ENCODE measurements at places on chromosomes 6 and 20. TPM values are rescaled to one million over a fixed set of nuclear protein-coding genes. Genes with fewer than 3 reads are reported as not detected.
A peak's percentile ranks its signal among the peaks of the same experiment; 100 is the strongest.

- no peaks in the 10 kb centered on the region for H3K27me3 ChIP-seq
- no peaks in the 10 kb centered on the region for H3K4me1 ChIP-seq
Observed at GRCh38 chr6:47792216-47792733, 10.4 kb downstream of the OPN5 start.

- H3K27ac ChIP-seq, result no peak overlapping the region
- H3K4me3 ChIP-seq, result no peak overlapping the region
- no peaks in the 10 kb centered on the region for H3K36me3 ChIP-seq
- no peaks in the 10 kb centered on the region for H3K27me3 ChIP-seq
Observed at GRCh38 chr20:36569847-36570429, 3.5 kb upstream of the TGIF2 start.

DNA sequence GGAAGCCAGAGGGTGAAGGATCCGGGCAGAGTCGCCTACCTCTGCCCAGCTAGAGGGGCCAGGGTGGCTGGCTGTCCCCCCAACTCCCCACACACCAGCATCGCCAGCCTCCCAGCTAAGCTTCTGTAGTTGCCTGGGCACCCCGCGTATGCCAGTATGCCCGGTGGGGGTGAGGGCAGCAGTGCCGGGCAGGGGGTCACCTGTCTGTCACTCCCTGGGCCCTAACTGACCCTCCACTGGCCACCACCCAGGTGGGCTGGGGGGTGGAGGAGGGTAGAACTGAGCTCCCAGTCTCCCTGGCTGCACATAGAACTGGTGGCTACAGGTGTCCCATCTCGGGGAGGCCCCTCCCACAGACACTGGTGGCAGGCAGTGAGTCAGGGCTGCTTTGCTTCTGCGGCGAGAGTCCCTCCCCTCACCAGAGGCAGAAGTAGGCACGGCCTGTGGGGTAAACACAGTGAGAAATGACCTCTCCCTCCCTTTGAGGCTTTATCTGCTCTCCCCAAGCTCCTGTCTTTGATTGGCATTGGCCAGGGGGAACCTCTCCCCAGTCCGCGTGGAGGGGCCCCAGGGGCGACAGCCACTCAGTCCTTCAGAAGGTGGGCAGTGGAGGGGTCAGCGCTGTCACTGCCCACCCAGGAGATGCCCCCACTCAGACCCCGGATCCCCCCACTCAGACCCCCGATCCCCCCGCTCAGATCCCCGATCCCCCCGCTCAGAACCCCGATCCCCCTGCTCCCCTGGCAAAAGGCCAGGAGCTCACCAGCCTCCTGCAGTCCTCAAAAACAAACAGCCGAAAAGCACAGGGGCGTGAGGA lies 2.5 kb downstream of the NTSR1 start:
- no peaks in the 10 kb centered on the region for H3K27me3 ChIP-seq
- no peaks in the 10 kb centered on the region for H3K4me1 ChIP-seq
- H3K4me3 ChIP-seq, result no peak overlapping the region
- H3K27ac ChIP-seq, result no peak overlapping the region
- DNase-seq, result no peak

DNA sequence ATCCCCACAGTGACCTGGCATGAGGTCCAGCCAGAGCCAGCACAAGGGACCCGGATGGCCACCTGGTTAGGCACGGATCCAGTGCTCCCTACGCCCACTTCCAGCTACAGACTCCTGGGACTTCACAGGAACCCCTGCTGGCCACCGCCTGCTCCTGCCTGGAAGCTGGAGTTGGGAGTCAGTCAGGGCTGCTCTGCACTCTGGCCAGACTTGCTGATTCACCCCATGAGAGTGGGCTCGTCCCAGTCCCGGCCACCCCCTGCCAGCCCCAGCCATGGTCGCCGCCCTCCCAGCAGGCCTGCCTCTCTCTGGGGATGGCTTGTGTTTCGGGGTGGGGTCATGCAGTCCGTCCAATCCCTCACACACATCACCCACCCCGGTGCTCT lies 125.8 kb downstream of the DLL1 start:
- peak; percentile 90 for DNase-seq
- H3K4me3 ChIP-seq, result no peak overlapping the region
- H3K27me3 ChIP-seq, result no peaks in the 10 kb centered on the region
- H3K4me1 ChIP-seq, result no peaks in the 10 kb centered on the region

GRCh38 chr6:84449220-84449619 lies 221.8 kb upstream of the CEP162 start:
- no peaks in the 10 kb centered on the region for H3K4me1 ChIP-seq
- no peaks in the 10 kb centered on the region for H3K27me3 ChIP-seq
- no peak overlapping the region for H3K27ac ChIP-seq
- no peaks in the 10 kb centered on the region for H3K36me3 ChIP-seq

GUCA1A gene
- total RNA-seq, result not detected

GRCh38 chr20:60055740-60056139 lies 97.5 kb downstream of the CDH26 start:
- DNase-seq, result peak; percentile 76
- H3K4me1 ChIP-seq, result no peaks in the 10 kb centered on the region
- H3K27me3 ChIP-seq, result no peaks in the 10 kb centered on the region
- H3K4me3 ChIP-seq, result no peak overlapping the region

FAM184A gene
- total RNA-seq, result 4.8 TPM

DNA sequence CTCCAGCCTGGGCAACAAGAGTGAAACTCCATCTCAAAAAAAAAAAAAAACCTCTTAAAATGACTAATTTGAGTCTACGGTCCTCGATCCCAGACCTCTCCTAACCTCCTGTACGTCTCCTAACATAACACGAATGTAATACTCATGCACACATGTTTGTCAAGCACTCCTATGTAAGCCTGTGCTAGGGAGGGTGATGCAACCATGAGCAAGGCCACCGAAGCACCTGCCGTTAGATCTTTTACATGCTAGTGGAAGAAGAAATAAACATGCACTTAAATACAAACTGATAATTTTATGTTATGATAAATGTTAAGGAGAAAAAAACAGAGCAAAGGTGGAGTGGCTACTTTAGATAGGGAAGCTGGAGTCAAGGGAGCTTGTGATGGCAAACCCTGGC lies 72.3 kb upstream of the BEND3 start:
- H3K27me3 ChIP-seq, result no peaks in the 10 kb centered on the region
- H3K27ac ChIP-seq, result no peak overlapping the region
- DNase-seq, result no peak
- H3K36me3 ChIP-seq, result no peaks in the 10 kb centered on the region

GRCh38 chr6:41182069-41183034 lies 18.6 kb downstream of the TREML2 start:
- H3K4me3 ChIP-seq, result no peak overlapping the region
- H3K27ac ChIP-seq, result no peak overlapping the region
- DNase-seq, result peak; percentile 61
- H3K36me3 ChIP-seq, result no peaks in the 10 kb centered on the region

GRCh38 chr20:53829724-53830521 lies 236.3 kb upstream of the ZNF217 start:
- peak overlapping the region; percentile 67 for H3K4me3 ChIP-seq
- peak overlapping the region; percentile 76 for H3K27ac ChIP-seq
- no peaks in the 10 kb centered on the region for H3K27me3 ChIP-seq
- H3K4me1 ChIP-seq, result peaks cover 4% of the 10 kb centered on the region
- no peak for DNase-seq

GTSF1L gene
- not detected for total RNA-seq

- no peaks in the 10 kb centered on the region for H3K36me3 ChIP-seq
- H3K4me1 ChIP-seq, result no peaks in the 10 kb centered on the region
- H3K27me3 ChIP-seq, result no peaks in the 10 kb centered on the region
- DNase-seq, result no peak
- H3K4me3 ChIP-seq, result no peak overlapping the region
- no peak overlapping the region for H3K27ac ChIP-seq
Observed at GRCh38 chr6:2993755-2994317, 5.9 kb upstream of the NQO2 start.

MYB gene
- not detected for total RNA-seq

- H3K4me1 ChIP-seq, result peaks cover 5% of the 10 kb centered on the region
- no peaks in the 10 kb centered on the region for H3K27me3 ChIP-seq
- no peak overlapping the region for H3K4me3 ChIP-seq
Observed at GRCh38 chr6:53808302-53808881, 13.6 kb downstream of the LRRC1 start.

MTO1 gene
- total RNA-seq, result 21.9 TPM

TRIM31 gene
- not detected for total RNA-seq

GRCh38 chr20:24657196-24657595 lies 187.8 kb downstream of the SYNDIG1 start:
- H3K4me3 ChIP-seq, result no peak overlapping the region
- DNase-seq, result peak; percentile 70
- no peaks in the 10 kb centered on the region for H3K27me3 ChIP-seq
- no peaks in the 10 kb centered on the region for H3K4me1 ChIP-seq
- H3K27ac ChIP-seq, result no peak overlapping the region

GRCh38 chr20:60446267-60447111 lies 488.3 kb downstream of the CDH26 start:
- H3K4me1 ChIP-seq, result no peaks in the 10 kb centered on the region
- H3K36me3 ChIP-seq, result no peaks in the 10 kb centered on the region
- no peaks in the 10 kb centered on the region for H3K27me3 ChIP-seq
- no peak overlapping the region for H3K4me3 ChIP-seq
- DNase-seq, result no peak

- no peaks in the 10 kb centered on the region for H3K4me1 ChIP-seq
- H3K36me3 ChIP-seq, result no peaks in the 10 kb centered on the region
- H3K27ac ChIP-seq, result no peak overlapping the region
Observed at GRCh38 chr20:4150070-4150441, 134.7 kb upstream of the RNF24 start.

ADGRB3 gene
- total RNA-seq, result 6.1 TPM

- no peaks in the 10 kb centered on the region for H3K27me3 ChIP-seq
- H3K4me3 ChIP-seq, result no peak overlapping the region
- H3K4me1 ChIP-seq, result no peaks in the 10 kb centered on the region
- H3K36me3 ChIP-seq, result peaks cover 5% of the 10 kb centered on the region
- H3K27ac ChIP-seq, result no peak overlapping the region
- no peak for DNase-seq
Observed at GRCh38 chr6:32983493-32983848, 15.1 kb downstream of the BRD2 start.

DNA sequence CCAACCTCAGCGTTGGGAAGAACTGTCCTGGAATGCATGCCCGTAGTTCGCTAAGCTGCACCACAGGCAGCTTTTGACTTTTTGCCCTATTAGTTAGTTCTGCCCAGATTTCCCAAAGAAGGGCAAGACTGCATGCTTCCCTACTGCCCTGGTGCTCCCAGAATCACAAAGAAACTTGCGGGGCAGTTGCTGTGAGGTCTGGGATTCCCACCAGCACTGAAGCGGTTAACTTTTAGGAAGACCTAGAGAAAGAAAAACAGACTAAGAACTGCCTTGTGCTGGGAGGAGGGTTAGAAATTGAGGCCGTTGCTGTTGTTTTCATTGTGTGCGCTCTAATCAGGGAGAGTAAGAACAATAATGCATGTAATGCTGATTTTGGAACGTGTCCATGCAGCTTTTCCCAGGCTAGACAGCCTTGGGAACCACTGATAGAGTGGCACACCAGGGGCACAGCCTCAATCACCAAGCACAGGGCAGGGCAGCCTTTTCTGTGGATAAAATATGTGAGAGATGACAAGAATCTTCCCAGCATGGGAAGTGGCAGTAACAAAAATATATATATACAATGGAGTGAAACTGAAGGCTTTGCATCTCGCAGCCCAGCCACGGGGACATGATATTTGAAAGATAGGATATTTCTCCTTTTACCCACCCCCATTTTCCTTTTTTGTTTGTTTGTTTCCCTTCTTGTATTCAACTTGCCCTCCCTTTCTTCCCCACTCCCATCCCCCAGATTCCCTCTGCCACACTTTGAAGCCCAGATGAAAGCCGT lies 137.7 kb upstream of the HEY2 start:
- H3K4me3 ChIP-seq, result no peak overlapping the region
- H3K27ac ChIP-seq, result peak overlapping the region; percentile 68
- H3K27me3 ChIP-seq, result no peaks in the 10 kb centered on the region
- no peaks in the 10 kb centered on the region for H3K4me1 ChIP-seq
- DNase-seq, result peak; percentile 51
- no peaks in the 10 kb centered on the region for H3K36me3 ChIP-seq

- H3K27ac ChIP-seq, result no peak overlapping the region
- H3K36me3 ChIP-seq, result no peaks in the 10 kb centered on the region
- peaks cover 5% of the 10 kb centered on the region for H3K4me1 ChIP-seq
- no peaks in the 10 kb centered on the region for H3K27me3 ChIP-seq
- no peak overlapping the region for H3K4me3 ChIP-seq
- DNase-seq, result no peak
Observed at GRCh38 chr6:156852147-156852857, 75.1 kb downstream of the ARID1B start.

DNA sequence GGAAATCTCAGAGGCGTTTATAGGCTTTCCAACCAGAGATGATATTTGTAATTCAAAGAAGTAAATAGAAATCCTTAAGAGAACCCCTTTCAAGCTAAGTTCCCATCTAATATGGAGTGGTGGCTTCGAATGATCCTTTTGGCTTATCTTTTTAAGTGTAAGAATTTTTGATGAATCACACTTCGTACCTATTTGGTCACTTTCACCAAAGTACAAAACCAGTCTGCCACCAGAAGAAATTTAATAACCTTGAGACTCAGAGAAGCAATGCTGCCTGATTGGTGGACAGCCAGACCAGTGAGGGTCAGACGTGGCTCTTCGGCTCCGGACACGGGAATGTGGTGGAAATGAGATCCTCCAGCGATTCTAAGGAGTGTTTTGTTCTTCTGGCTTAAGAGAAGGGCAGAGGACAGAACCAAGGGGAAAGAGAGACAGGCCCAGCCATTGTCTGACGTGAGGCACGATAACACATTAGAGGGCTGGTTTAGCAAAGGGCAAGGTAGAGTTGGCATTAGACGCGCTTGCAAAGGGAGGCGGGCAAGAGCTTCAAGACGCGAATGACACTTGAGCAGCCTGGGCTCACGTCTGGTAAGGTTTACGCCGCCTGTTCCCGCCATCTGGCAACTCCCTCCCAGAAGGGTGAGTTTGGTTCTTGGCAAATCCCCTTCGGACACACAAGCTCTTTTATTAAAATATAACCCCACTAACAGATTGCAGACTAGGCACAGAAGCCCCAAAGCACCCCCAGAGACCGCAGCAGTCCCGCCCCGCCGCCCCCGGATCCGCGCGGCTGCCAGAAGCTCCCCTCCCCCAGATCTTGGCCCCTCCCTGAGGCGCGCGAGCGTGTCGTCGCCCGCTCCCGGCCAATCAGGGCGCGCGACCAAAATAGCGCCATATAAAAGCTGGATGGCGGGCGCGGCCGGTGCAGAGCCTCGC lies 50.0 kb upstream of the EZR start:
- DNase-seq, result peak; percentile 91
- H3K4me3 ChIP-seq, result peak overlapping the region; percentile 46
- no peaks in the 10 kb centered on the region for H3K36me3 ChIP-seq
- no peaks in the 10 kb centered on the region for H3K4me1 ChIP-seq
- H3K27me3 ChIP-seq, result no peaks in the 10 kb centered on the region
- peak overlapping the region; percentile 39 for H3K27ac ChIP-seq

ATAT1 gene
- 12.9 TPM for total RNA-seq

Measured in aorta (tissue), 5 donors.